ENCODE measurements at places on chromosomes 13 and 19.

GRCh38 chr19:36436531-36436930 is 18.1 kb upstream of the ZFP82 start:
- DNase-seq: no peak

DNA sequence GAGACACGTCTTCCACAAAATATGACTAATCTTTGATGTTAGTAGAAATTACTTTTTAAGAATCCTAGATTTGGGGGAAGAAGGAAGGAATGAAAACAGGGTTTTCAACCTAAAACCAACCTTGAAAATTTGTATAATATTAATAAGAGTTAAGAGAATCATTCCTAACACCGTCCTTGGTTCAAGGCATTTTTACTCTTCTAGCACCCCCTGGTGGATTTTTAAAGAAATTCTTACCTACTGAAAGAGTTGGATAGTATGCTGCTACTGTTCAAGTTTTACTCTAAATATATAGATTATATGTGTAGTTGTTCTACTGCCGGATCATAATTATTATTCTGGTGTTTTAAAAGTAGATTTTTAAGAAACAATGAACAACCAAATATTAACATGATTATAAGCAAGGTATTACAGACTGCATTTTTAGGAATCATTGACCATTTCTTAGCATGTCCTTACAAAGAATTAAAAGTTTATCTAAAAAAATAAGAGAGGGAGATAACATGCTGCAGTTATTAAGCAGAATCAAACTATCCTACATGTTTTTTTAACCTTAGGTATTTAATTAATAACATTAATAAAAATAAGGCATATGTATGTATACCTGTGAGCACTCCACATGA is 7.4 kb upstream of the SLITRK6 start:
- peak; percentile 6 for DNase-seq

- DNase-seq: no peak
Observed at GRCh38 chr19:10418235-10418484, 2.2 kb upstream of the PDE4A start.

DNA sequence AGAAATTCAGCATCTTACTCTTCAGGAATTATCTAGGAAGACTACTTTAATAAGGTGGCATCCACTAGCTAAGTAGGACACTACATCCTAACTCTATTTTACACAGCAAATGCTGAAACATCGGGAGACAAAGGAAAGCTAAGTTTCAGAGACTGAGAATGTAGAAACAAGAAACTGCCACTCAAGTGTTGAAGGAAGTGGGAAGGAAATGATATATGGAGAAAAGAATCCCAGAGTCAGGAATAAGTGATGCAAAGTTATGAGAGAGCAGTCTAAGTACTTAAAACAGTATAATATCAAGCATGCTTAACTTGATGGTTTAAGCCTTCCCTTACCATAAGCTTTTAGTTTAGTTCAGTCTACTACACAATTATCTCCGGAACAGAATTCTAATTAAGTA is 52.4 kb downstream of the RBM26 start:
- no peak for DNase-seq

DNA sequence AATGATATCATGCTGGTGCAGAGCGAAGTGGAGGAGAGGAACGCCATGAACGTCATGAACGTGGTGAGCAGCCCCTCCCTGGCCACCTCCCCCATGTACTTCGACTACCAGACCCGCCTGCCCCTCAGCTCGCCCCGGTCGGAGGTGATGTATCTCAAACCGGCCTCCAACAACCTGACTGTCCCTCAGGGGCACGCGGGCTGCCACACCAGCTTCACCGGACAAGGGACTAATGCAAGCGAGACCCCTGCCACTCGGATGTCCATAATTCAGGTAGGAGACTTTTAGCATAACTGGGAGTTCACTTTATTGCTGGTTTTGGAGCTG is 3.3 kb downstream of the PCDH17 start:
- no peak for DNase-seq

- DNase-seq: no peak
Observed at GRCh38 chr13:50226515-50227155, 211.4 kb downstream of the KCNRG start.

DNA sequence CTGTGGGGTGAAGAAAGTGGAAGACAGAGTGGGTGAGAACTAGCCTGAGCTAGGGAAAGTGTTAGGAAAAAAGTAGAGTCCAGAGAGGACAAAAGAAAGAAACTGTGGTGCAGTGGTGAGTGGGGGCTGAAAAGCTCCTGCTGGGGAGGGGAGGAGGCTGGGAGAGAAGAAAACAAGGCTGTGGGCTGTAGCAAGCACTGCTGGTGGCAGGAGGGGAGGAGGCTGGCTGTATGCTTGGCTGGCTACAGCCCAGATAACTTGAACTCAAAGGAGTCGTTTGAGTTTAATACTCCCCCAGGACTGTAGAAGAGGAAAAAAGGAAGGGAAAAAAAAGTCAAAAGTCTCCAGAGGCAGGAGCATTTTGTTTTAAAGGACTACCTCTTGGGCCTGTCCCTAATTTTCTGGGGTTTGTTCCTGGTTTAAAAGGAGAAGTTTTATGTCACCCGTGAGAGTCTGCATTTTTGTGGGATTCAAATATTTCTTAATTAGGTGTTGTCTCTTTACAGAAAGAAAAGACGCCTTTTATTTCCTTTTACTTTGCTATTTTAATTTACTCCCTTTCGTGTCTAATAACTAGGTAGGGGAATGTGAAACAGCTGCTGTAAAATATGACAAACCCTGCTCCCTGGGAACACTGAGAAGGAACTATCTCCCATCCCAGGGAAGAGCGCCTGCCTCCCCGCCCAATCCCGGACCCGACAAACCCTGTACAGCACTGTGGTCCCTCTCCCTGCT is 21.7 kb downstream of the ZIC5 start:
- DNase-seq: no peak

- no peak for DNase-seq
Observed at GRCh38 chr13:67769063-67769986, 539.2 kb upstream of the PCDH9 start.

DNA sequence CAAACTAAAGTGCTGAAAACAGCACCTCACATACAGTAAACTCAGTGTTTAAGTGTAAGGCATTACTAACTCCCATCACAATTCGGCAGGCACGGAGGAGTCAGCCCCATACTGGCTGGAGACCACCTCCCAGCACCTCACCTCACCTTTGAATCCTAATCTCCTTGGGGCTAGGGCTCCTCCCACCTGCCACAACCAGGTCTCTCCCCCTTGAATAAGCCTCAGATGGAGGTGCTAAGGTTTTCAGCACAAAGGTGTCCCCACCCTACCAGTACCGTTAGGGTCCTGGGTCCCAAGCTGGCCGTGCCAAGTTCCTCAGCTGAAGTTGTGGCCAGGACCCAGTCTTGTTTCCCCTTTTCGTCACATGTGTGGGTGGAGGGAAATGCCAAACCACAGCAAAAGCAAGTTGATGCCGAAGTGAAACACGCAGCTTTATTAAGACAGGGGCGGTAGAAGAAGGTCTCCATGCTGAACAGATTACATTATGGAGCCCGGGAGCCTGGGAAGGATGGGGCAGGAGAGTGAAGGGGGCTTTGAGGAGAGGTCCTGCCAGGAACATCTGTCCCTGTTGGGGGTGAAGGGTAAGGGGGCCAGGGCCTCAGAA is at the start of gene IGFLR1:
IGFLR1 (minus strand) TSS at position 332 of the 604 bp plus-strand sequence. CDS start 1,272 bp downstream, outside the sequence.
- DNase-seq: no peak

DNA sequence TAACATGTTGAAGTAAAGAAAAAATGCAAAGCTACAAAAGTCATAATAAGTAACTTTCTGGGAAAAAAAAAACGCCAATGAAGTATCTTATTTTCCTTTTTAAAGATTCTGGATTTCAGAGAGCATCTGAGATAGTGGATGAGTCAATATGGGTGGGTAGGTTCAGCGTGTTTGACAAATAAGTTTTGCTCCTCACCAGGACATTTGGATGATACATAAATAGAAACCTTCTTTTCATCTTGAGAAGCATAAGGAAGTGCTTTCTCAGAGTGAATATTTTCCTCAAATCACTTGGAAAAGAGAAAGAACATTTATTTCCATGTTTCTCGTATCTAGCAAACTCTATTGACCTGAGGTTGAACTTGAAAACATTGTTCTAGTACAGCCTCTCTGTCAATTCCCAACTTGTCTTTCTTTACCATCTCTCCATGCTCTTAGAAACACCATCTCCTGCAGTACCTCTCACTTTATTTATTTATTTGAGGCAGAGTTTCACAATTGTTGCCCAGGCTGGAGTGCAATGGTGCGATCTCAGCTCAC is 463.2 kb downstream of the KLF5 start:
- no peak for DNase-seq

- DNase-seq: no peak
Observed at GRCh38 chr13:114090476-114090875, 41.9 kb downstream of the RASA3 start.

- no peak for DNase-seq
Observed at GRCh38 chr19:3663838-3664237, 36.4 kb downstream of the PIP5K1C start.

- DNase-seq: peak; percentile 29
Observed at GRCh38 chr13:82717249-82717648, 1165.0 kb downstream of the SLITRK1 start.

DNA sequence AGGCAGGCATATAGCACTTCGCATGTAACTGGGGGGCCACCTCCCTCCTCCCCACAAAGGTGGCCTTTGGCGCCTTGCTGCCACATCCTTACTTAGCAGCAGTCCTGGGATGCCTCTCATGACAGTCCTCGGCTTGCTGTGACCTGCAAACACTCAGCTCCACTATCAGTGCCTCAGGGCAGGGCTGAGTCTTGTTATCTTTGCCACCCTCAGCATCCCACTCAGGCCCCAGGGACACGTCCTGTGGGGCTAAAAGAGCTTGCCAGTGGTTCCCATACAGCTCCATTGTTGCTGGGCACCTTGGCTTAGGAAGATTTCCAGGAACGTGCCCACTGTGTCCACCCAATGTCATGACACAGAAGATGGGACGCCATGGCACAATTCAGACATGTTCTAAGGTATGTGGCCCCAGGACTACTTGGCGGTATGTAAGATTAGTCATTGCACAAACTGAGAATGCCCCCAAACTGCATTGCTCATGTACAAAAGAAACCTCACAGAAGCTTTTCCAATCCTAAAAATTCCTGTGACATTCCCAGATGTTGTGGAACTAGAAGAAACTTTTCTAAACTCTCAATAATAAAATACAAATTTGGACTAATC is 16.3 kb downstream of the DOCK9 start:
- no peak for DNase-seq

DNA sequence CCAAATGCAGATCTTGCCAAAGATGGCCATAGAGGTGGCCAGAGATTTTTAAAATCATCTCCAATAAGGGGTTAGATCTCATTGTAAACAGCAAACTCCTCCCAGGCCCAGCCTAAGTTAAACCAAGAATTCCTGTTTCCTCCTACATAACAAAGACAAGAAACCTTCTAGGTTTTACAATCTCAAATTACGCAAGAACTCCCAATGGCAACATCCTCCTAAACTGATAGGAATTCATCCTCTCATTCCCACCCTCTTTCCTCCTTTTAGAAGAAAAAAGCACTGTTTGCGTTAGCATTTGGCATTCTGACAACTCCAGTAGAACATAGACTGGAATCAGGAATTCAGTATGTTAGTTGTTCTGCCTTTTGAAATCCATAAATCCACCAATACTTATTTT is 14.6 kb downstream of the PROSER1 start:
- DNase-seq: no peak

- no peak for DNase-seq
Observed at GRCh38 chr13:74006666-74007065, 127.5 kb downstream of the KLF12 start.

DNA sequence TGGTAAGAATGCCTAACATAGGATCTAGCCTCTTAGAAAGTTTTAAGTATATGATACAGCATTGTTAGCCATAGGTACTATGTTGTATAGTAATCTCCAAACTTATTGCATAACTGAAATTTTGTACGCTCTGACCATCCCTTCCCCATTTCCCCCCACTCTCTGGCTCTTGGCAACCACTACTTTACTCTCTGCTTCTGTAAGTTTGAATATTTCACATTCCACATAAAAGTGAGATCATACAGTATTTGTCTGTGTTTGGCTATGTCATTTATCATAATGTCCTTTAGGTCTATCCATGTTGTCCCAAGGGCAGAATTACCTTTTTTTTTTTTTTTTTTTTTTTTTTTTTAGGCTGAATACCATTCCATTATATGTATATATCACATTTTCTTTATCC is 396.9 kb downstream of the DLEU7 start:
- peak; percentile 42 for DNase-seq

DNA sequence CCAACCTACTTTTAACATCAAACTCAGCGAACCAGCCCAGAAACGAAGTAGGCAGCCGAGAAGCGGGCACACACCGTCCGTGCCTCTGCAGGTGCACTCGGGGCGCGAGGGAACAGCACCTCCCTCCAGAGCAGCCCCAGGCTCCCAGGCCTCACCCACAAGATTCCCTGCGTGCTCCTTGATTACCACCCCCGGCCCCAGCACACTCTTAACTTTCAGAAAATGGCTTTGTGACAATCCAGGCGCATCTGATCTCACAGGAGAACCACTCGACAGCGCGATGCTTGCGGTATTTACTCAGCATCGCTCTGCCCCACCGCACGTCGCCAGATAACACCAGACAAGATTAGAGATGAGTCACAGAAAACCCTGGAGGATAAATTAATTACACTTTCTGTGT is 134.9 kb upstream of the SPACA7 start:
- no peak for DNase-seq

DNA sequence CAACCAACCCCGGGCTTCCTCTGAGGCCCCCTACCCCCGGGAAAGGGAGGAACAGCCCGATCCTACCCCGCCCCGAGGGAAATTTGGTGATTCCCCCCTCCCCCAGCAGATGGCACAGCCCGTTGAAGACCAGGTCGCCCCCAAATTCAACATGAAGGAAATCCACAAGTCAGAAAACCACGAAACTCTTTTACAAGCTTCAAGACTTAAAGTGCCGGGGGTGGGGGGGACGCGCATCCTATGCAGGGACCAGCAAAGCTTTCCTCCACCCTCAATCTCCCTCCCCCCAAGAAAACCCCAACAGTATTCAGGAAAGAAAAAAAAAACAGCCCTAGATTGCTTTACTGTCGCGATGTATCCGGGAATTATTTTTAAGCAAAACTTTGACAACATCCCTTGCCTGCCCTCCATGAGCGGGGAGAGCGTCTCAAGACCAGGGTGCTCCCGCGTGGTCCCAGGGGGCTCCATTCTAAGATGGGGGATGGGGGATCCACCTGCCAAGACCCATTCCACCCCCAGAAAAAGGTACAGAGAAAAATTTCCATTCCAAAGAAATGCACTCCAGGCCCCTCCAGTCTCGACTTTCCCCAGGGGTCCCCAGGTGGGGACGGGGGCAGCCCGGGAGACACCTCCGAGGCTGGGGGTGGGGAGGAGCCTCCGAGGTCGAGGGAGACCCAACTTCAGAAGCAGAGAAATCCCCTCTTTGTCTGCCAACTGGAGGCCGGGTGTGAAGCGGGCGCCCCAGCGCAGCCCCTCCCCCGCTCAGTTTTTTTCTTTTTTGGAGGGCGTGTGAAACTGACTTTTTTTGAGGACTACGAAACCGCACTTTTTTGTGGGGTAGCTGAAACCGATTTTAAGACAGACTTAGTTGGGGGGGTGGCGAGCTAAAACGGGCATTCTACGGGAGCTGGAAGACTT is 1.5 kb downstream of the TCF3 start:
- no peak for DNase-seq

DNA sequence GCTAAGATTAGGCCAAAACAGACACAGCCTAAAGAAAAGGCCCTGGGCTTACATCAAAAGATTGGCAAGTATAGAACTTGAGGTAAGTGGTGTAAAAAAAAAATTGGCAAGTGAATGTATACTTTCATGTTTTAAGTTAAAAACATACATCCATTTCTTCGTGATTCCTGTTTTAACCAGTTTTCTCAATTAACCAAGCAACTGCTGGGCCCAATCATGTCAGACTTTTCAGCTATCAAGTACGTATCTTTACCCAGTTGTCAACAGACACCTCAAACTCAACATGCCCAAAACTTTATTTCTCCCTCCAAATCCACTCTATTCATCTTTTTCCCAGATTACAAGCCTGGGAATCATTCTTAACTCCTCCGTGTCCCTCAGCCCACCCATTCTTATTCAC is 1.0 kb downstream of the PCID2 start:
- no peak for DNase-seq

Measured in fibroblast of skin of left biceps (primary cell).